ENCODE measurements at places on chromosomes 3 and 15.

GRCh38 chr15:76150971-76151598 lies 91.3 kb downstream of the TMEM266 start:
- DNase-seq: peak; percentile 46

- no peak for DNase-seq
These were observed 18.2 kb downstream of the APBA2 start for GRCh38 chr15:28904003-28904402.

DNA sequence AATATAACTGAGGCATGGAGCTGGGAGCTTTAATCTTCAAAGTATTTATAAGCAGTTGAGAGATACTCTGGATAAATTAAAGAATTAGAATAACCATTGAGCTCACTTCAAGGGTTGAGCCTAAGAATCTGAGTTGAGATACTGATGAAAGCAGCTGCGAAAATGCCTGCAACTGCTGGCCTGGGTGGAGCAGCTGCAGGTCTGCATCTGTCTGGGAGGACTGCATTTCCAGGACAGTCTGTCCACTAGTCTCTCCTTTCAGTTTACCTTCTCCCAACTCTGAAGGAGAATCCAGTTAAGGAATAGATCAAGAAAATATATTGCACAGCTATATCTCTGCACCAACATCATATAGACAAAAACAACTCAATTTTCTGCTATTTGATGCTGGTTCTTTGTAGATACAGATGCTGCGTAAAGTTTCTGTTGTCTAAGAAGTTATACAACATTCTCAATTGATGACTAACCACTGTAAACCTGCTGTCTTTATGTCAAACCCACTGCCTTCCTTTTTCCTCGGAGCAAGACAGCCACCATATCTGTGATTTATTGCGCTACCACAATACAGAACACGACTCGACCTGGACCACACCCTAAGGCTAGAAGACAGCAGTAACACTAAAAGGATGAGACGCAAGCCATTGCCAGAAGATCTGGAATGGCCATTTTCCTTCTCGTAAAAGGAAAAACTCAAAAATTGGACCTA lies 245.1 kb downstream of the MAGI1 start:
- DNase-seq: no peak

DNA sequence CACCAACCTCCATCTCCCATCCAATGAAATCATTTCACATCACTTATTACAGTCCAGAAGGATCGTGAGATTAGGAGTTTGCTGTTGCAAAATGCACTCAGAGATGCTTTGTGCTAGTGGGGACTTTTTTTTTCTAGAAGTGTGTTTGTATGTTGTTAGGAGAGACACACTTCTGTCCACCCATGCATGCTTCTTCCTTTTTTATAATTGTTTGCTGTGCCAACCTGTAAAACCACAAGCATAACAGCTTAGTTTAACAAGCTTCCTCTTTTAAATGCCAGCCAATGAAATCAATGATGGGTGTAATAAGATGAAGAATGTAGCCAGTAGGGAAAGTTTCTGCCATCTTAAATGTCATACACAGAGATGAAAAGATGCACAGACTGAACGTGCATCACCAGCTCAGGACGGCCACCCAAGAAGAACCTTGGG lies 305.6 kb upstream of the STT3B start:
- DNase-seq: no peak

DNA sequence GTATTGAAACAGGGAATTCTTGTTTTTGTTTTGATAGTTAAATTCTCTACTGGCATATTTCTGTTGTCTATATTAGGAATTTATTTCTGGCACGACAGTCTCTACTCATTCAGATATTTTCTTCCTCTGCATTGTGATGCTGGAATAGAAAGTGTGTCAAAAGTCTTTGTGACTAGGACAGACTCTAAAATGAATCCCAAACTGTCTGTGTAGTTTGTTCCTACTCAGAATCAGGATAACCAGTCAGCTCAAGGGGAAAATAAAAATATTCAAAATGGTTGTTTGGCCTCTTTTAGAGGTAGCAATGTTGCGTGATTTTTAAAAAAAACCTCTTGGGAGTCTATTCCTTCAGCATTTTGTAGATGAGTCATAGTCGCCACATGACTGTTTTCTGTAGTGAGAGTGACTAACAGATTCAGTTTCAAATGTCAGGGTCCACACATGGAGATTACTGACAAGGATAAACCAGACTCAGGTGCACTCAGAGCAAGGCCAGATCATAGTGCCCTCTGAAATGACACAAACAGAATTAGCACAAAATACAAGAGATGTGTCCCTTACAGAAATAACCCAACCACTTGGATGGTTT lies 13.1 kb downstream of the SLC7A14 start:
- DNase-seq: no peak

DNA sequence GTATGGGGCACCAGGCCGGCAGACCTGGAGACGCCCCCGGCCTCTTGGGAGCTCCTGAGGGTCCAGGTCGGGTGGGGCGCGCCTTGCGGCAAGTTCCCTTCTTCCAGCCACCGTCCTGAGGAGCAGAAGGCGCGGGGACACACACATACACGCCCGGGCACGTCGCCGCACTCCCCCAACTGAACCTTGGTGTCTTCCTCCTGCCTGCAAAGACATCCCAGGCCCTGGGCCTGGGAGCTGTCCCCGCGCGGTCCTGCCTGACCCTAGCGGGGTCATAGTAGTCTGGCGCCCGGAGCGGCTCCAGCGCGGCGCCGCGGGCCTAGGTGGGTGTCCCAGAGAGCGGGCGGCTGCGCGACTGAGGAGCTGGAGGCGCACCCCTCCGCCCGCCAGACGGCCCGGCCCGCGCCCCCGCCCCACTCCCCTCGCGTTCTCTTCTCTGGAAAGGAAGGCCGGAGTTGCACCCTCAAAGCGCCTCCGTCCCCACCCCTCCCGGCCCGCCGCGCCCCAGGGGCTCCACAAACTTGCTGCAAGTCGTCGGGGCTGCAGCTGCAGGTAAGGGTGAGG lies 185.9 kb upstream of the LINGO1 start:
- DNase-seq: no peak

GRCh38 chr3:62771331-62772072 lies 103.7 kb downstream of the CADPS start:
- no peak for DNase-seq

DNA sequence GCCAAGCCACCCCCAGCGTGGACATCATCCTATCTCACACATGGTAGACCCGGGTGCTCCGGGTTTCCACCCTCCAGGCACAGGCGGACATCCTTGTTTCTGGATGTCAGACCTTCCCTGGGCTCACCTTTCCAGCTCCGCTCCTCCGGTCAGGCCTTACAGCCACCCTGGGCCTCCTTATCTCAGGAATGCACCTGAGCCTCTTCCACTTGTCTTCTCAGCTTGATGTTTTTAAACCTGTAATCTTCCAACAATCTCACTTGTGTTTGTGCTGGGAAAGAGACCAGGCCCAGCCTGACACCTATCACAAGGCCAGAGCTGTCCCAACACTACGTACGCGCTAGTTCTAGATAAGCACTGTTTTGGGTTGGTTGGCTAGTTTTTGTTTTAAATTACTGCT lies 53.9 kb downstream of the NIPA2 start:
- no peak for DNase-seq

DNA sequence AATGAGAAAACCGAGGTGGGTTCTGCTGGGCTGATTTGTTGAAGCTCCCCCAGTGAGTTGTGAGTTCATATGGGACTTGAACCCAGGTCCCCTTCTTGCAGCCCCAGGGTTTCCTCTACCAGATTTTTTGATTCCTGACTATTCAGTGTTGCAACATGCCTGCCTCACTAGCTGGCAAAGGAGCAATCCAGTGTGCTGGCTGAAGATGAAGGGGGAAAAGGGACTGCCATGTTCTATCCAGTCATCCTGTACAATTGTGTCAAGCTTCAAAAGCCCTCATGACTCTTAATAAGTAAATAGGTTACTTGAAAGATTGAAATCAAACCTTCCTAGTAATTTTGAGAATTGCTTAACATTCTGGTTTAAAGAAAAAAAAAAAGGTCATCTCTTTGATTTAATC lies 211.5 kb upstream of the TP63 start:
- no peak for DNase-seq

DNA sequence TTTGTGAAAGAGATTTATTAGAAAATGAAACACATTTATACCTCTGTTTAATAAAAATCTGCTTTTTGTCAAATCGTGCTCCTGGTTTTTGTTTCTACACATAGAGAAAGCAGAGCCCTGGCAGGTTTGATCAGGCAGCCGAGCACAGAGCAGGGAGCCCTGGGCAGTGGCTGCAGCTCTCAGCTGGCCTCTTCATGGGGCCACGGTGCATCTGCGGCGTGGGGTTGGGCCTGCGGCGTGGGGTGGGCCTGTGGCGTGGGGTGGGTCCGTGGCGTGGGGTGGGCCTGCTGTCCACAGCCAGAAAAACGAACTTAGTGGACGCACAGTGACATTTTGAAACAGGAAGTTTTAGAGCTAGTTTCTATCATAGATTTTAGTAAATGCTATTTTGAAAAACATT lies 10.6 kb downstream of the GOLGA6L2 start:
- DNase-seq: no peak

- DNase-seq: no peak
These were observed 181.0 kb downstream of the UACA start for GRCh38 chr15:70582143-70582945.

GRCh38 chr3:126103121-126104027 lies 19.4 kb upstream of the SLC41A3 start:
- DNase-seq: no peak

DNA sequence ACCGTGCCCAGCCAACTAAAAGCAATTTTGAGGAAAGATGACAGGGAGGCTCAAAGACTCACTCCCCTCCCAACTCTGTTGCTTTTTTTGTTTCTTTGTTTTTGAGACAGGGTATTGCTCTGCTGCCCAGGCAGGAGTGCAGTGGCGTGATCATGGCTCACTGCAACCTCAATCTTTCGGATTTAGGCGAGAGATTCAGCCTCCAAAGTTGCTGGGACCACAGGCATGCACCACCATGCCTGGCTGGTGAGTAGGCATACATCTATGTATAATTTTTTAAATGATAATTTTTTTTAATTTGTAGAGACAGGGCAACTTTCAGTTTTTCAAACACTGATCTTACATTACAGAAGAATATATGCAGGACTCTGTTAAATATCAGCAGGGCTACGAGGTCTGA lies 15.8 kb upstream of the THUMPD3 start:
- no peak for DNase-seq

- no peak for DNase-seq
These were observed 59.9 kb upstream of the LRTM1 start for GRCh38 chr3:54987719-54988118.

- no peak for DNase-seq
These were observed 28.3 kb upstream of the ADCY5 start for GRCh38 chr3:123476967-123477750.

DNA sequence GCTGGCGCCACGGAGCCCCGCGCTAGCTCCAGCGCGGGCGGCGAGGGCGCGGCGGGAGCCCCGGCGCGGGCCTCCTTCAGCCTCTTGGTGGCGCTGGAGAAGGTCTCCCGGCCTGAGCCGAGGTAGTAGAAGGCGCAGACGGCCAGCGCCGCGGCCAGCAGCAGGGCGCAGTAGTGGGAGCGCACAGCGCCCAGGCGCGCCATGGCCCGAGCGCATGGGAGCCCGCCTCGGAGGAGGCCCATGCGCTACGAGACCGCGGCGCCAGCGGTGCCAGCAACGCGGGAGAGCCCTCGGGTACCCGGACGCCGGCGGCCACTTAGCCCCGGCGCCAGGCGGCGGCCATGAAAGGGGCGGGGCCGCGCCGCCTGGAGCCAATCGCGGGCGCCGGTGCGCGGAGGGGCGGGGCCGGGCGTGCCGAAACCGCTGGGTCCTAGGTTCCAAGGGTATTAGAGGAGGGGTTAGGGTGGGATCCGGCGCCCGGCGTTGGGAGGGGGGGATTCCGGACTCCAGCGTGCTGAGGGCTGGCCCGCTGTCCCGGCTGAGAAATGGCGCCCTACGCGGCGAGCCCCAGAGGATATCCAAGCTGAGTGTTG lies at the start of gene XXYLT1:
TSS of gene XXYLT1 (minus strand) at position 343 of the 593 bp plus-strand sequence. CDS start at position 242, 101 bp downstream.
- peak; percentile 81 for DNase-seq

DNA sequence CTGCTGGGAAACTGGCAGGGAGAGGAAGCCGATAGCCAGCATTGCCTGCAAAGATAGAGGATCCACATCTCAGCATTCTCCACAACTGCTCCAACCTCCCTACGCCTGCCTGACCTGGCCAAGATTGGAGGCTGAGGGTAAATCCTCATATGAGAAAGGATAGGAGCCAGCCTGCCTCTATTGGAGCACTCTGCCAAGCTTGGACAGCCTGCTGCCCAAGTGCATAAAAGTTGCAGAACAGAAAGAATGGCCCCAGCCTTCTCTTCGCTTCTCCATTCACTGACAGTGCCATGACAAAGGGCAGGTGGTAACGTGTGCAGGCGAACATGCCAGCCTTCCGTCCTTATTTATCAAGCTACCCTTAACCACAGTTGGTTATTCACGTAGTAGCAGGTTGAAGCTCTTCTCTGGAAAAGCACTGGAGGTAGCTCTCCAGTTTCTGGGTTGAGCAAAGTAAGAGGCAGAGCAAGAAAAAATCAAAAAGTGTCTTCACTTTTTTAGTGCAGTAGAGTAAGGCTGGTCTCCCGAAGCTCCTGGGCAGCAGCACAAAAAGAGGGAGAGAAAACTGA lies 4.3 kb downstream of the BMF start:
- no peak for DNase-seq

GRCh38 chr3:64972793-64973192 lies 285.0 kb upstream of the ADAMTS9 start:
- DNase-seq: no peak

DNA sequence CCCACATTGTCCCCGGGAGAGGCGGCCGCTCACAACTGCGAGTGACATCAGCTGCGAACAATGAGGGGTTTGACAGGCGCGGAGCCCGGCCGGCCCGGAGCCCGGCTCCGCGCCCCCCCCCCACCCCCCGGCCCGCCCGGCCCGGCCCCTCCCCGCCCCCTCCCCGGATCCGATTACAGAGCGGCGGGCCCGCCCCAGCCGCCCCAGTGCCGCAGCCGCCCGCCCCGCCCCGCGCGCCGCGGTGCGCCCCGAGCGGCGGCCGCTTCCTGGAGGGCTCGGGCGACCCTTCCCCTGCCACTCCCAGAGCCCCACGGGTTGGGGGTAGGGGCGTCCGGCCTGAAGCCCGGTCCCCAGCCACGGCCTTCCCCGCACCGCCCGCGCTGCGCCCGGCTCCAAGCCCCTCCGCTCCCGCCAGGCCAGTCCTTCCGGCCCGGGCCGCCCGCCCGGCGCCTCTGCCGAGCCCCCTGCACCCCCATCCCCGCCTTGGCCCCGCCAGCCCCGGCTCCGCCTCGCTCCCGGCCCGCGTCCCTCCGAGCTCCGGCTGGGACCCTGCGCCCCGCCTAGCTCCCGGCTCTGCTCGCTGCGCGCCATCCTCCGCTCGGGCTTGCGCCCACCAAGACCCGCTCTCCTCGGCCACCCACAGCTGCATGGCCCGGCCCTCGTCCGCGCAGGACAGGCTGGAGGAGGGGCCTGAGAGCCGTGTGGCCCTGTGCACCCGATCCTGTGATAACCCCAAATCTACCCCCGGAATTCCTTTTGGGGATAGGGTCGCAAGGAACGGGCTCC lies at the start of gene PCBP4:
TSS of gene PCBP4 (minus strand) at position 71 of the 786 bp plus-strand sequence. CDS start 6,214 bp downstream, outside the sequence.
- DNase-seq: no peak

DNA sequence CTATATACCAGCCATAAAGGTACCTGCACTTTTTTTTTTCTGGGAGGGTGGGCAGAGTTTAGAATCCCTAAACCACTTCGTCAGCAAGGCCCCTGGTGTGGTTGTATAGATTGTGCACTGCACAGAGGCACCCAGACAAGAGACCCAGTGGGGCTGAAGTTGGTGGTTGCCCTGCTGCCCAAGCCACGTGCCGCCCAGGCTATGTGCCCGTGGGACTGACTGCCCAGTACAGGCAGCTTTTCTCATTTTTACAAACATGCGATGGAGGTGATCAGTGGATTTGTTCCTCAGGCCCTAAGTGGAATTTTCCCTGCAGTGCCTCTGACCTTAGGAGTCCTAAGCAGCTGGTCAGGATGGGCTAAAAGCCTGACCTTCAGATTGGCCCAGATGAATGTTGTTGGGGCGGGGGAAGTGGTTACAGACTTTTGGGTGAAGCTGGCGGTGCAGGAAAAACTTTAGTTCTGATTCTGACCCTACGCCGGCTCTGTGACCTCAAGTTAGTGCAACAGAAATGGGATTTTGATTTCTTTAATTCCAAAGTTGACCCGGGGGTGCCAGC lies 34.9 kb upstream of the LIMD1 start:
- no peak for DNase-seq

Data from stimulated activated CD8-positive, alpha-beta memory T cell treated with anti-CD3 and anti-CD28 coated beads, Interleukin-15, amount 100 ng/mL, for 4 hours (primary cell).